H54 (cell line): ENCODE measurements at places on chromosomes 12 and 14.

DNA sequence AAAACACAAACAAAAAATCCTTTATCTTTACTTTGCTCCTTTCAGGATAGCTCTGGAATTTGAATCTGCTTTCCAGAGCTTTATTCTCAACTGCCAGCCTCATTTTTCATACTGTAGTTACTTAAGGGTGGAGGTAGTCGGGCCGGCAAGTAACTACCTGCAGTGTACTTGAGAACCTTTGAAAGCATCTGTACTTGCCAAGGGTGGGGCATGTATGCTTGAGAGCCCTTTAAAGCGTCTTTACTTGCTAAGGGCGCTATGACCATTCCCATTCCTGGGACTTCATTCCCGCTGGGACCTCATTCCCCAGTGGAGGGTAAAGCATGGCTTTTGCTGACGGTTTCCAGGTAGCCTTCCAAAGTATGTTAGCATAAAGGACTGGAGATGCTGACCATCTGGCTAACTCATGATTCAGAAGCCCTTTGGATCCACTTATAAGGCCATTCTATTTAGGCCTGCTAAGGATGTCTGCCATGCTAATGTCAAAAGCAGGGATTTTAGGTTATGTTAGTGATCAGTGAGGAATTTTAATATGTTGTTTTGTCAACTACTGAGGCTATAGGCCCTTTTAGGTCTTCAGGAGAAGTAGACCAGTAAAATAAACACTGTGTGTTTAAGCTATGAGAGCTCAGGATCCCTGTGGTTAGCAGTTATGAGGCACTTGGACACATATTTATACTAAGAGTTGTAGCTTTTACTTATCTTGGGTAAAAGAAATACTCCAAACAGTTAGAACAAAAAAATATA, 74.9 kb downstream of the CRADD start:
- no peak for DNase-seq

GRCh38 chr14:59484639-59485175, 390 bp downstream of the JKAMP start:
- peak; percentile 9 for DNase-seq

- no peak for DNase-seq
Observed at GRCh38 chr12:52657250-52657902, 5.4 kb upstream of the KRT2 start.

- peak; percentile 21 for DNase-seq
Observed at GRCh38 chr14:32254952-32255679, 52.0 kb upstream of the RNU6-8 start.

- DNase-seq = no peak
Observed at GRCh38 chr12:80087486-80088213, 11.7 kb upstream of the OTOGL start.

DNA sequence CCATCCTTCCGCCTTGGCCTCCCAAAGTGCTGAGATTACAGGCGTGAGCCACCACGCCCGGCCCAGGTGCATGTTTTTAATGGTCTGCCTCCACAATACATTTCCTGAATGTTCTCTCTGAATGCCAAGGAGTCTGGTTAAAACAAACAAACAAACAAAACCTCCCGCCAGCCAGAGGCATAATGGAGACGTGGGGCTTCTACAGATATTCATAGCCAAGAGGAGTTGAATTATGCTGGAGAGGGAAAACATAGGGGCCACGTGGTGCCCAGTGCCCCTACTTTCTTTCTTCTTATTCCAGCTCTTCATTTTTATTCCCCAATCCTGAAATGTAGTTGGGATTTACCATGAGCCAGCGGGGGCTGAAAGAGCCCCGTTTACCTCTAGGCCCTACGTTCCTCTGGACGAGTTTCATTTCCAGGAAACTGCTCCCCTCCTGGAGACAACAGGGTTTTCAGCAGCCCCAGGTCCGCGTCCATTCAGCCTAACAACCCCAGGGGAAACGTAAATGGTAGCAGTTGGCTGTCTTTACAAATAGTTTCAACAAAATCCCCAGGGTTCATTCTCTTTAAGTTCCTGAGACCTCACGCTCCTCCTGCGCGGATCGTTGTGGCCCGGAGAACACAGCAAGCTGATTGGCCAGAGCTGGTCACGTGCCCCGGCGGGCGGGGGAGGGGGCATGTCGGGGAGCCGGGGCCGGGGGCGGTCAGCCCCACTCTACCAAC, 108.5 kb upstream of the ESRRB start:
- DNase-seq = no peak
